BJ (cell line): ENCODE measurements at places on chromosomes 6 and 20.
A peak's percentile ranks its signal among the peaks of the same experiment; 100 is the strongest.

- DNase-seq: no peak
Observed at GRCh38 chr6:141123049-141123448, 1009.7 kb upstream of the GJE1 start.

GRCh38 chr6:128025478-128025877 is 124.6 kb upstream of the THEMIS start:
- DNase-seq: no peak

DNA sequence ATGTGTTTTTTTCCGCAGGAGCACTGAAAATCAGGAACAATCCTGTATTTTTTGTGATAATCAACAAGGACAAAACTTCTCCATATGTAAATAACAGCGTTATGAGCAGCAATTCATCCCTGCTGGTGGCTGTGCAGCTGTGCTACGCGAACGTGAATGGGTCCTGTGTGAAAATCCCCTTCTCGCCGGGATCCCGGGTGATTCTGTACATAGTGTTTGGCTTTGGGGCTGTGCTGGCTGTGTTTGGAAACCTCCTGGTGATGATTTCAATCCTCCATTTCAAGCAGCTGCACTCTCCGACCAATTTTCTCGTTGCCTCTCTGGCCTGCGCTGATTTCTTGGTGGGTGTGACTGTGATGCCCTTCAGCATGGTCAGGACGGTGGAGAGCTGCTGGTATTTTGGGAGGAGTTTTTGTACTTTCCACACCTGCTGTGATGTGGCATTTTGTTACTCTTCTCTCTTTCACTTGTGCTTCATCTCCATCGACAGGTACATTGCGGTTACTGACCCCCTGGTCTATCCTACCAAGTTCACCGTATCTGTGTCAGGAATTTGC is at the start of gene TAAR6:
TSS of gene TAAR6 (plus strand) at position 102 of the 557 bp plus-strand sequence. CDS start at position 102, 0 bp downstream.
- no peak for DNase-seq

- DNase-seq: no peak
Observed at GRCh38 chr6:44068607-44069296, 58.5 kb downstream of the MRPL14 start.

DNA sequence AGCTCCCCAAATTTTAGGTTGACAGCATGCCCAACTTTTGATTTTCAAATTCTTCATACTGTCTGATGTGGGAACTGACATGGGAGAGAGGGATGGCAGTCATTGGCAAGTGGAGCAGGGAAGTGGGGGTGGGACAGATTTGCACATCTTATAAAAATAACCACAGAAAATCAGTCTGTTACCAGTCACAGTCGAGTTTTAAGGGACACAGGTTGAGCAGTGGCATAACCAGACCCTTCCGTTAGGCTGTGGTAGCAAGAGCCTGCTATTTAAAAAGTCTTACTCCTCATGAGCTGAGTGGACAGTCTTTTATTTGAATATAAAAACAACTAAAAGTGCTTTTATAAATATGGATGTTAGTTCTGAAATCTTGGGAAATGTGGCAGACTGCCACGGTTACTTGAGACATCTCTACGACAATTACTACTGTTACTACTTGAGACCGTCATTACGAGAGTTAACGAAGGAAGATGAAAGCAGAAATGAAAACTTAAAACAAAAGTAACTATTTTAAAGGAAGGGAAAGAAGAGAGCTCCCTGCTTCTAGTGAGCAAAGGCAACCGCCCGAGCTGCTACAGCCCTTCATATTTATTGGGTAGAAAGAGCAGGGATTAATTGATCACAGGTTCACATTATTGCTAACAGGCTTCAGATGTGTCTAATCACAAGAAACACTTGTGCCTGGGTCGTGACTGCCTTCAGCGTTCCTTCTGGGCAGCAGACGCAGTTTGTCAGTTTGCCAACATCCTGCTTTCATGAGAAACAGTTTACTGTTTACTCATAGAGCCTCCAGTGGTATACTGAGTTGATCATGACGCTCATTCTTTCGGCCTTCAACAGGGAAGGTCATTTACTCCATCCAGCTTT is 71.3 kb downstream of the EFHC1 start:
- DNase-seq: no peak

- DNase-seq: no peak
Observed at GRCh38 chr20:59400708-59401107, 100.3 kb downstream of the EDN3 start.

DNA sequence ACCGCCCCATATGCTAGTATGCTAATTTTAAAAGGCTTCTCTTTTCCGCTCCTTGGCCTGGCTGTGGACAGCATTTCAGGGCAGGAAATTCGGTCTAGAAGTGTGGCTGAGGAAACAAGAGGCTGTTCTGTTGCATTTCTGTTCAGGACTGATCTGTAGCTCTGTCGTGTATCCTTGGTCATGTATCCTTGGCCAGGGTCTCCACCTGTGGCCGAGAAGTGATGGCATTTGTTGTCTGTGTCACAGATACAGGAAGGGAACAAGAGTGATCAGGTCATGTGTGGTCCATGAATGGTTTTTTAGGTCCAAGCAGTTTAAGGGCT is 300.5 kb upstream of the SUPT3H start:
- DNase-seq: no peak

DNA sequence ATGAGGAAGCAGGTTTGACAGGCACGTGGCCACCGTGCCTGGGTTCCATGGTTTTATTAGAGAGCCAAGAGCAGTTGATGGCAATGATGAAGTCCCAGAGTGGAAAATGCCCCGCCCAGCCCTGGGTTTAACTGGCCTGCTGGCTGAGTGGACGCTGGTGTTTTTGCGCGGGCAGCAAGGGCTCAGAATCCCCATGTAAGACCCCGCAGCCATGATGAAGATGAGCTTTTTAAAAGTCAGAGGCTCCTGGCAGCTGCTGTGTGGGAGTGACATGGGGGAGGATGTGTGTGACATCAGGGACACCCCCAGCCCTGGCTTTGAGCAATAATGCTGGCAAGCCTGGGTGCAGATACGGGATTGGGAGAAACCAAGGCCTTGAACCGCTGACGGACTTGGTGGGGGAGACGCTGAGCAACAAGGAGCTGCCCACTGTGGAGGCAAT is 33.0 kb upstream of the SLCO4A1 start:
- DNase-seq: no peak

DNA sequence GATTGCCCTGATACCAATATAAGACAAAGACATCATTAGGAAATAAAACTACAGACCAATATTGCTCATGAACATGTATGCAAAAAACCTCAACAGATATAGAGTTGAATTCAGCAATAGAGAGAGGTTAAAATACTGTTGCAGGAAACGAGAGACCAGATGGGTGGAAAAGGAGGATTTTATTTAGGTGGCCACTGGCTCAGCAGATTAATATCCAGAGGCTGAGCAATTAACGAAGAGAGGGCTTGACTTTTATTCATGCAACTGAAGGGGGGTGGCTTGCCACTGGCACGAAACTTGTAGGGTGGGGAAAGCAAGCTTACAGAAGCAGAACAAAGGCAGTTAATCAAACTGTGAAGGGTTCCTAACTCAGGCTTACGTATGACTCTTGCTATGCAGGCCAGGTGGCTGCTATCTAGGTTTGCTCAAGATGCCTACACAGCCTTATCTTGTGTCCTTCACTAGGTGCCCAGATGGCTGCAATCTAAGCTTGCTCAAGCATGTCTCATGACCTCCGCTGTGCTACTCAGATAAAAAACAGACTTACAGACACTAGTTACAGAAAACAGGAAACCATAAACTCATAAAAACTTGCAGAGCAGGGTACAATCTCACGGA is 126.4 kb downstream of the MMUT start:
- no peak for DNase-seq

GRCh38 chr20:47220161-47220582 is 136.3 kb downstream of the ZMYND8 start:
- DNase-seq: no peak

GRCh38 chr20:41854765-41855164 is 236.6 kb upstream of the CHD6 start:
- DNase-seq: no peak

GRCh38 chr6:85403331-85404015 is 46.4 kb upstream of the NT5E start:
- DNase-seq: peak; percentile 63

DNA sequence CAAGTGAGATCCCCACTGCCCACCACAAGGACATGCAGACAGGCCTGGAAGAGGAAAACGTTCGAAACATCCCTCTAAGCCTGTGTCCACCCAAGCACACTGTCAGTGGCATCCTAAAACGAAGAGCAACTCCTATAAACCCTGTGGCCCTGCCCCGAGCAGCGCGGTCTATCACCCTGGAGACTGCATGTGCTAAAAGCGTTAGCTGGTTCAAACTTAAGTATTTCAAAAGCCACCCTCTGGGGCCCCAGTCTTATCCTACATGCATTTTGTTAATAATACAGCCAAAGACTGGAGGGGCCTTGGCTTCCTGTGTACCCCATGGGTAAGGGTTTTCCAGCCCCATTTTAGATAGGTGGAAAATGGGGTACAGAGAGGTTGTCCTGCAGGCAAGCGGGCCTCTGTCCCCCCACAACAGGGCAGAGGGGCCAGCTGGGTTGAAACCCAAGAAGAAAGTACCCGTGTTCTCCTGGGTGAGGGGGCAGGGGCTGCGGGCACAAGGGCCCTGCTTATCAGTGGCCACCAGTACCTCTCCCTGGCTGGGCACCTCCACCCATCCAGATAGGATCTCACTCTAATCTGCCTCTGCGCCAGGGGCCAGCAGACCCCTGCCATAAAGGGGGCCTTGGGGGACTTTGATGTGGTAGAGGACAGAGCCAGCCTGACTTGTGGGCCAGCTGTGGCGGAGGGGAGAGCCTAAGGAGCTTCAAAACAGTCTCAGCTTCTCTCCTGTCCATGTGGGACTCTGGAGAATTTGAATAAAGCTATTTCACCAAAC is 28.3 kb downstream of the PREX1 start:
- DNase-seq: no peak

DNA sequence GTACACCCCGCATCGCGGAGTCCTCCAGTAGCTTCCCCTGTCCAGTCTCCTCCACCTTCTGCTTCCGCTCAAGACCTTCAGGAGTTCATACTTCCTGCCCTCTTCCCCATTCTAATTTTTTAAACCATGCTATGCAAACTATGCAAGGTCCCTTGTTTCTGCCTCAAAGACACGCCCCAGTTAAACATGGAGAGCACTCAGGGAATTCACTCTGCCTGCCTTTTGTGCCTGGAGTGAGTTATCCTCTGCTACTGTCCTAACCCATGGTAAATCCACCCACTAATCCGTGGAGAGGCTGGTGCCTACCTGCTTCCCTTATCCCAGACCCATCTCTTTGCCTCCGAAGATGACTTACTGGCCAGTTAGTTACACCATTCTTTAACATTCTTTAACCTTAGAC is 473.7 kb upstream of the JARID2 start:
- no peak for DNase-seq

- DNase-seq: no peak
Observed at GRCh38 chr6:157104803-157105202, 218.5 kb downstream of the TMEM242 start.

GRCh38 chr6:116629563-116629981 is 13.3 kb downstream of the RSPH4A start:
- DNase-seq: no peak

- DNase-seq: peak; percentile 64
Observed at GRCh38 chr6:30744054-30744805, at the start of gene IER3. Gene IER3 (minus strand): TSS chr6:30744547. CDS start chr6:30744518, 29 bp downstream.

DNA sequence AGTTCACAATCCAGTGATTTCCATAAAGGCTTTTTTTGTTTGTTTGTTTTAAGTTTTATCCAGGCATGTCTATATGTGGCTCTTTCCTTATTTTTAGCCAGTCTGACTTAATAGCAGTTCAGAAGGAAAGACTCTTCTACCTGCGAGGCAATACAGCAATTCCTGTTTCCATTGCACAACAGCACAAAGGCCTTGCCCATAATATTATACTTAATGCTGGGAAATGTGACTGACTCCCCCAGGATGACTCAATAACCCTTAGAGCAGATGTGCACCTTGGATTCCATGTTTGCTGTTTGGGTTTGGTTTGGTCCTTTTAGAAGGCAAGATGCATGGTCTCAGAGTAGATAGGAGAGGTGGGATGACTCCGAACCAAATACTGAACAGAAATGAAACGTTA is 184.1 kb downstream of the MTFR2 start:
- no peak for DNase-seq

DNA sequence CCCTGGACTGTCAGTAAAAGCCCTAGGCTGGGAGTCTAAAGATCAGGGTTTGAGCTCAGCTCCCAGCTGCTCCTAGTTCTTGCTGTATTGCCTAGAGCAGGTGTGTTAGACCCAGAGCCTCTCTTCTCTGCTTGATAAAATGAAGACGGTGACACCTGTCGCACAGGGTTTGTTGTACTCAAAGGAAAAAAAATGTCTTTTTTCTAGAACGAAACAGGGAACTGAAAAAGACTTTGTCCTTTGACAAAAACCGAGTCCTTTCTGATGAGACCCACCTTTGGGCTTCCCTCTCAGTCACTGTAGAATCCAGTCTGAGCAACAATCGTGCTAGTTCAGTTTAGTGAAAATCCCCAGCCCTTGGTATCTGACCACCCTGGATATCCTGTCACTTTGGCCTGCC is 102.1 kb upstream of the LAMP5 start:
- DNase-seq: no peak

DNA sequence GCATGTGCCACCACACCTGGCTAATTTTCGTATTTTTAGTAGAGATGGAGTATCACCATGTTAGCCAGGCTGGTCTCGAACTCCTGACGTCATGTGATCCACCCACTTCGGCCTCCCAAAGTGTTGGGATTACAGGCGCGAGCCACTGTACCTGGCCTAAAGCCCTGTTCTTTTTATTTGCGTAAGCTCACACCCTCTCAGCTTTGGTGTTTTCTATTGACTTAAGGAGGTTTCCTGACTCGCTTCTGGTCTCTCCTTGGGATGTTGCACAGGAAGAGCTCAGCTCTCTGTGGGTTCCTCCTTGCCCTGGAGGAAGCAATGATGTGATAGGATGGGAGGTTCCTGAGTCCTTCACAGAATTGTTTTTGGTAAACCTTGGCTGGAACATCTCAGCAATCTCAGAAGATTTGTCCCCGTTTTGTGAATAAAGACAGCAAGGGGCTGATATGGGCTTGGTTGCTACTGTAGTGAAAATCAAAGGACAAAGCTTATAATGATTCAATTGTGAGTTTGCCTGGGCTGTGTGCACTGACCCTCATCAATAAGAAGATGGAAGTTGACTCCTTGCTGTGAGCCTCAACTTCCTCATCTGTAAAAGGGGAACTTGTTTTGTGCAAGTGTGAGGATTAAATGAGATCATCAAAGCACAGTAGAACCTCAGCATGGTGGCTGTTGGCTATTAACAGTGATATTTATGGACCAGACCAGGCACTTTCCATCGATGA is 27.0 kb downstream of the TOX2 start:
- DNase-seq: no peak

- DNase-seq: no peak
Observed at GRCh38 chr6:139378882-139379341, 4.5 kb upstream of the CITED2 start.

- no peak for DNase-seq
Observed at GRCh38 chr6:52543262-52543661, 33.6 kb downstream of the TRAM2 start.

DNA sequence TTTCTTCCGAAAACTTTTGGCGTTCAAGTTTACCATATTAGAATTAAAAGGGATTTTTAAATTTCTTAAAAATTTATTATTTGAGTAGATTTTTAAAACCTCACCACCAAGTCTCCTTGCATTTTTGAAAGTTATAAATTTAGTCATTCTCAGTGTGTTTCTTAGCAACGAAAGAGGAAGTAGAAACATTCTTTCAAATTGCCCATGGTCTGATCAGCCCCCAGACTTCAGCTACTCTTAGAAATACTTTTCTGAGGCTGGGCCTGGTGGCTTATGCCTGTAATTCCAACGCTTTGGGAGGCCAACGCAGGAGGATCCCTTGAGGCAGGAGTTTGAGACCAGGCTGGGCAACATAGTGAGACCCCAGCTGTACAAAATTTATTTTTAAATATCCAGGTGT is 15.1 kb upstream of the RTF2 start:
- no peak for DNase-seq
